ENCODE measurements at places on chromosomes 7 and 10.
A peak's percentile ranks its signal among the peaks of the same experiment; 100 is the strongest.

DNA sequence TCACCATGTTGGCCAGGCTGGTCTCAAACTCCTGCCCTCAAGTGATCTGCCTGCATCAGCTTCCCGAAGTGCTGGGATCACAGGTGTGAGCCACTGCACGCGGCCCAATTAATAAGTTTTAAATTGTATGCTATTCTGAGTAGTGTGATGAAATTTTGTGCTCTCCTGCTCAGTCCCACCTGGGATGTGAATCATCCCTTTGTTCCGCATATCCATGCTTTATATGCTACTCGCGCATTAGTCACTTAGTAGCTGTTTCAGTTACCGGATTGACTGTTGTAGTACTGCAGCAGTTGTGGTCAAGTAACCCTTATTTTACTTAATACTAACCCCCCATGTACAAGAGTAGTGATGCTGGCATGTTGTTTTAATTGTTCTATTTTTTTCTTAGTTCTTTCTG lies 47.3 kb upstream of the OIT3 start:
- peak; percentile 64 for DNase-seq

DNA sequence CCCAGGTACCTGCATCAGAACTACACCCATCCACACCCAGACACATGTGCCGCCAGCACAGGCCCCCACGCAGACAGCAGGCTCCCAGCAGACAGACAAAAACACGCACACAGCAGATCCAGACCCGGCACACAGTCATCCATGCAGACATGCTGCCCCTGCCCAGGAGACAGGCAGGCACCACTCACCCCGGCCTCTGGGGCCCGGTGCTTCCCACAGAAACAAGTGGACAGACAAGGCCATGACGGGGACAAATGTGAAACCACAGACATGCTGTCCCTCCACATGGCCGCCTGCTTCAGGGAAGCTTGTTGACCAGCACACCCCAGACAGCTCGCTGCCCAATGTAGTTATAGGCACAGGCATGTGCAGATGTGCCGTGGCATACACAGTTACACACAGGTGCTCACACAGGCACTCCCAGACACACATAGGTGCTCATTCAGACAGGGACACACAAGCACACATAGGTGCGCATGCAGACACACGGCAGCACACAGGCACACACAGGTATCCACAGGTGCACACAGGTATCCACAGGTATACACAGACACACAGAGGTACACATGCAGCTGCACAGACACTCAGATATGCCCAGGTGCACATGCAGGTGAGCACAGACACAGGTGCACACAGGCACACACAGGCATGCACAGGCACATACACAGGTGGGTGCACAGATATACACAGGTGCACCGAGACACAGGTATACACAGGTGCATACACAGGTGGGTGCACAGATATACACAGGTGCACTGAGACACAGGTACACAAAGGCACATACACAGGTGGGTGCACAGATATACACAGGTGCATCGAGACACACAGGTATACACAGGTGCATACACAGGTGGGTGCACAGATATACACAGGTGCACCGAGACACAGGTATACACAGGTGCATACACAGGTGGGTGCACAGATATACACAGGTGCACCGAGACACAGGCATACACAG lies 10.5 kb upstream of the SCART1 start:
- no peak for DNase-seq

DNA sequence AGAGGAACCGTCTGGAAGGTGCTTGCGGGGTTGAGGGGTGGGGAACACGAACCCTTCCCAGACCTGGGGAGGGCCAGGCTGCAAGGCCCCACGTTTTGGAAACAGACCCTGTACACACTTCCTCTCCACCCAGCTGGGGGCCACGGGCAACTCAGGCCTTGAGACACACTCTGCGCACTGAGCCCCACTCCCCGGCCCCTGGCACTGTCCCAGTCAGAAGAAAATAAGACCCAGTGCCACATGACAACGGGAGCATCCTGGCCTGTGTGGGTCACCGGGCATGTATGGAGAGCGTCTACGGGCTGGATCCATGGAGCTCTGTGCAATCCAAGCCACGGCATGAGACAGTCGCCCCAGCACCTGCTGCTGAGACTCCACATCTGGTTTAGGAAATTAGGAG lies 63.7 kb downstream of the CARD11 start:
- DNase-seq: no peak

DNA sequence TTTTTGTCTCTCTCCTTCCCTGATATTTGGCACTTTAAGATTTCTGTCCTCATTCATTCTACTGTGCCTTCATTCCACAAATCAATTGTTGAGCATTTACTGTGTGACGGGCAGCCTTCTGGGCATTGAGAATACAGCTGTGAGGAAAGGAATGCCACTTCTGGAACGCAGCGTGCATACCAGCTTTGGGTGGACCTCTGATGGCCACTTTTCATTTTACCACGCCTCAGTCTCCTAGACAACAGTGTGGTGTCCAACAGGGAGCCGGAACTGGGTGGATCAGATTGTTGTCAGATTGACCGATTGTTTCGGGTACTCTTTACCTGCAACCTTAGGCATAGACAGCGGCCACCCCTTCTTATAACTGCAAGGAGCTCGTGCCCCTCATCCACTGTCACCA lies 222.7 kb upstream of the DPP6 start:
- DNase-seq: no peak

DNA sequence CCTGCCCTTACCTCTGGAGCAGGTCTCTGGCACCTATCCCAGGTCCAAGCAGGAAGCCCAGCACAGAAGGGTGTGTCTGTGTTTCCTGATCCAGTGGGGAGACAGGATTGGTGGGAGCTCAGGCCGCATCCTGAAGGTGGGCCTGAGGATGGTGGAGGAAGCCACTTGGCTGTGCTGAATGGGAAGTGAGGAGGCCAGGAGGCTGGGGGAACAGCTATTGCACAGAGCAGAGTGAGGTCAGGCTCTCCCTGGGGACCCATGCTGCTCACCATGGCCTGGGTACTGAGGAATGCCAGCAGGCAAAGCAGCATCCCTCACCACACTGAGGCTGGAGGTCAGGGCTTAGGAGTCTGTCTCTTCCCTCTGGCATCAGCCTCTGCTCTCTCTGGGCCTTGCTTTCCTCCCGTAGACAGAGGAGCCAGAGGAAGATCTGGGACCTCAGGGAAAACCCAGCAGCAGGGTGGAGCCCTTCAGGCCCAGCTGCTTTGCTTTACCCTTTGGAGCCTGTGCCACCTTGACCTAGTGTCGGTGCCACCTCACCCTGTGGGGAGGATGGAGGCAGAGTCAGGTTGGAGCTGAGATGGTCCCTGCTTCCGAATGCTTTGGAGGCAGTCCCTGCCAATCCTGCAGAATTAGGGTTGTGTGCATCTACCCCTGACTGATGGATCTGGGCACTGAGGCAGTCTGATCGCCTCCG lies 39.0 kb downstream of the CDH23 start:
- no peak for DNase-seq

GRCh38 chr10:8180360-8181109 lies 126.0 kb downstream of the GATA3 start:
- DNase-seq: no peak

- no peak for DNase-seq
Measured at GRCh38 chr7:28954946-28955345, 3.2 kb downstream of the TRIL start.

DNA sequence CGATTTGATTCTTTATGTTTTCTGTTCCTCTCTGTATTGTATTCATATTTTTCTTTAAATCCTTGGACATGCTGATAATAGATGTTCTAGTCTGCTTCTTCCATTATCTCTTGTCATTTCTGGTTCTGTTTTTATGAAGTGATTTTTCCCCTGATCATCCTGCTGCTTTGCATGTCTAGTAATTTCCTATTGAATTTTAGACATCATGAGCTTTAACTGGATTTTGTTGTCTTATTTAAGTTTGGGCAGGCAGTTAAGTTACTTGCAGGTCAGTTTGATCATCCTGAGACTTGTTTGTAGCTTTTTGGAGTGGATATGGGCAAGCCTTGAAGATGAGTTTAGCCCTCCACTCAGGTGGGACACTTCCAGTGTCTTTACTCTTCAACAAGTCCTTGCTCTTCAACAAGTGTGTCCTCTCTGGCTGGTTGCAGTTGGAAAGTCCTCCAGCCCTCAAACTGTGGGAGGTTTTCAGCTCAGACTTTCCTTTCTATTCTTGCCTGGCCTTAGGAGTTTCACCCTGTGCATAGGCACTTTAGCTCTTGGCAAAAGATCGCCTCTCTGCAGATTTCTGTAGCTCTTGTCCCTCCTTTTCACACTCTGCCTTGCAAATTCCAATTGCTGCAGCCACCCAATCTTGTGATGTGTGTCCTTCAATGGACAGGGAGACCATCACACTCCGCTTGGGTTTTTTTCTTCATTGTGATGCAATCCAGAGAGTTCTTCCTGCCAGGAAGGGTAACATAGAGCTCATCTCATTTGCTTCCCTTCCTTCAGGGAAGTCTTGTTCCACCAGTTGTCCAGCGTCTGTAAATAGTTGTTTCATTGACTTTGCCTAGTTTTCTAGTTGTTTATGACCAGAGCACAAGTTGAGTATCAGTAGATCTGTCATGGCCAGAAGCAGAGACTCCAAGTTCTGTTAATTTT lies 197.2 kb upstream of the SH2B2 start:
- DNase-seq: peak; percentile 9

- peak; percentile 22 for DNase-seq
Measured at GRCh38 chr7:106864298-106865081, 592 bp upstream of the PIK3CG start.

- no peak for DNase-seq
Measured at GRCh38 chr10:90007226-90007625, 305.8 kb downstream of the KIF20B start.

- DNase-seq: no peak
Measured at GRCh38 chr7:112701456-112701855, 88.7 kb downstream of the TMEM168 start.

DNA sequence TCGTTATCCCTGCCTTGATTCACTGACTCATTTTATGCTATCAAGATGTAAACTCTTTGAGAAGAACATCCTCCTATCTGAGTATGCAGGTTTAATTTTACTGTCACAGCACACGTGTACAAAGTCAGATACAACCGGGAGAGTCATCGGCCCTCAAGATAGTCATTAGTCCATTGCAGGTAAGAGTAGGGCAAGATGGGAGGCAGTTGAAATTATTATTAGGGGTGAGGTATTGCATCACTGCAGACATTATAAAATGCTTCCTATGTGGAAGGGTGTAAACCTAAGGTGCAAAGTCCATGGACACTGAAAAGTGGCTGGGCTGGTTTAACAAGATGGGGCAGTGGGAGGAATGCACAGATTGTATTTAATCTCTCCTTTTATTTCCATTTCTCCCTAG lies 113.7 kb downstream of the ARL4A start:
- DNase-seq: no peak

DNA sequence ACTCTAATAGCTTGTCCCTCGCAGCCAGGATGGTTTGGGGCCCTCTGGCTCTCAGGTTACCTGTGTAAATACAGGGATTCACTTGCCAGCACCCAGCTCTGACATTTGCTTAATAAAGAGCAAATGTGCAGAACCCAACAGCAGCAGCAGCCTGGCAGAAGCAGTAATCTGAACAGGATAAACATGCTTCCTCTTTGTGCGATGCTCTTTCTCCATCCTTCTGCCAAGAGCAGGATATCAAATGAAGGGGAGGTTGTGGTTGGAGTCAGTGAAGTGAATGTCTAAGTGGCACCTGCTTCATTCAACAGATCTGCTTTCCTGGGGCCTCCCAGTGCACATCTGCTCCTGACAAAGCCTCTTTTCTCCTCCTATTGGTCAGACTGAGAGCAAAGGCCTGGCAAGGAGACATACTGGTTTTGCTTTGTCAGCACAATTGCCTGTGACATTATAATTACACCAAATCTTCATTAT lies 130.3 kb downstream of the NRF1 start:
- DNase-seq: no peak

- DNase-seq: no peak
Measured at GRCh38 chr10:79380946-79381721, 33.9 kb downstream of the PPIF start.

GRCh38 chr7:80273327-80273726 lies 138.7 kb downstream of the GNAI1 start:
- DNase-seq: peak; percentile 92

DNA sequence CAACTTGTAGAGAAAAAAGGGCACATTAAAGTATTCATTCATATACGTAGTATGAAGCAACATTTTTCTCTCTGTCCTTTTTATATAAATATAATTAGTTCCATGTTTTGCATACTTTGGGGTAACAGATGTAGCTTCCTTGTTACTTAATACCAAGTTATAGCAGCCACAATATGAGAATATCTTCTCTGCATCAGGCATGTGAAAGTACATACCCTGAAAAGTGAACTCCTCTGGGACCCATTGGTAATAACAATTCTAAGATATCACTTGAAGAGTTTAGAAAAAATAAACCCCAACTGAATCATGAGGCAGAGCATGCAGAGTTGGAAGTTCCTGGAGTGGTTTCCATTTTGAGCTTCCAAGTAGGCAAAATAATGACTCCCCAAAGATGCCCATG lies 2.4 kb upstream of the CRPPA start:
- no peak for DNase-seq

- DNase-seq: peak; percentile 66
Measured at GRCh38 chr10:115355162-115355760, 262.1 kb downstream of the ATRNL1 start.

All from mesenchymal stem cell (in vitro differentiated cells and primary cell).